Myocyte (in vitro differentiated cells): ENCODE measurements at places on chromosomes 4 and X. TPM values are rescaled to one million over a fixed set of nuclear protein-coding genes. Genes with fewer than 3 reads are reported as not detected.

UGT2B11 gene
- not detected in 2 replicates for total RNA-seq

CXCL5 gene
- total RNA-seq: not detected in 2 replicates

DNA sequence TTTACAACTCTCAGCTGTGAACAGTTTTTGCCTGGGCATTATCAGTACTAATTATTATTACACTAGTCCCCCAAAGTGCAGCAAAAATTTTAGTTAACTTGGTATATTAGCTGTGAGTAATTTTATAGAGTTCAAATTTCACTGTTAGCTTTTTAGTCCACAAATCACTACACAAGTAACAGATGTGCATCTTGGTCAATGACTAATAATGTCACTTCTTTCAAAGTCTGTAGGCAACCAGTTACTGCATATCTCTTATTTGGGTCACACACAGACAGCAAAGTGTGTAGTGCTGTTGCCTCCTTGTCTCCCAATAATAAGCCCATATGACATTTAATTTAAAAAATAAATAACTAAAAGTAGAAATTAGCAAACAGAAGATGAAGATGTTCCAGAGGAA is 159.9 kb downstream of the SCFD2 start:
- peak; percentile 26 for DNase-seq

DNA sequence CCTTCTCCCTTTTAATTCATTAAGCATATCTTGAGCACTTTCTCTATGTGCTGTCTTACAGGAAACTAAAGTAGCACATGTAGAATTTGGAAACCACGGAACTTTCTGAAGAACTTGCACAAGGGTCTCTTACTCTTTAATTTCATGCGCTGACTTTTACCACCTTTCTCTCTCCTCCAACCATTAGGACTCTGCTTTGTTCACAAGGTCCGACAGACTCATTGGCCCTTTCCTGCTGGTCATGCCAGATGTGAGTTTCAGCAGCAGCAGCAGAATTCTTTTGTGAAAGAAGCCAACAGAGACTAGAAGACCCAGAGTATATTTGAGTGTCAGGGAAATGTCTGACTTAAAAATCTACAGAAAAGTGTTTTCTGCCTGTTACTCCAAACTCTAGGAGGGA is 207.1 kb downstream of the GUCY2F start:
- no peak for DNase-seq

NKX6-1 gene
- 0.94 and 1.6 TPM in 2 replicates for total RNA-seq

GRCh38 chr4:100876546-100876945 is 358.7 kb upstream of the EMCN start:
- no peak for DNase-seq

- no peak for DNase-seq
Observed at GRCh38 chrX:137387646-137388045, 178.3 kb upstream of the ZIC3 start.

PCDH10 gene
- total RNA-seq: 1.1 and 1.2 TPM in 2 replicates

GRCh38 chrX:138669693-138670092 is 41.8 kb downstream of the FGF13 start:
- no peak for DNase-seq

CDX4 gene
- not detected in 2 replicates for total RNA-seq

DNA sequence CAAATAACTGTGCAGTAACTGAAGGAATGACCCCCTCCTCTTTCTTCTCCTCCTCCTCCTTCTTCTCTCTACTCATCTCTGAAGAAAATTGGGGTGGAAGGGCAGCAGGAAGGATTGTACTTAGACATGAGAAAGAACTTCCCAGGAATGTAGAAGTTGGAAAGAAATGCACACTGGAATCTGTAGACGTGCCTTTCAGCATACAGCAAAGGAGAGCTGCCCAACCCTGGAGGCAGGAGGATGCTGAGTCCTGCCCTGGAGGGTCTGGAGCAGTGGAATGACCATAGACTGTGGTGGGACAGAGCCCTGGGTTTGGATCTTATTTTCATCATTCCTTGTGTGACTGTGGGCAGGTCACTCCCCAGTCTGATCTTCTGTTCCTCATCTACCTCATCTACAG is 80.1 kb downstream of the PJA1 start:
- DNase-seq: no peak

- peak; percentile 31 for DNase-seq
Observed at GRCh38 chrX:153875391-153876111, 10.4 kb downstream of the L1CAM start.

PGAM4 gene
- total RNA-seq: not detected in 2 replicates

DNA sequence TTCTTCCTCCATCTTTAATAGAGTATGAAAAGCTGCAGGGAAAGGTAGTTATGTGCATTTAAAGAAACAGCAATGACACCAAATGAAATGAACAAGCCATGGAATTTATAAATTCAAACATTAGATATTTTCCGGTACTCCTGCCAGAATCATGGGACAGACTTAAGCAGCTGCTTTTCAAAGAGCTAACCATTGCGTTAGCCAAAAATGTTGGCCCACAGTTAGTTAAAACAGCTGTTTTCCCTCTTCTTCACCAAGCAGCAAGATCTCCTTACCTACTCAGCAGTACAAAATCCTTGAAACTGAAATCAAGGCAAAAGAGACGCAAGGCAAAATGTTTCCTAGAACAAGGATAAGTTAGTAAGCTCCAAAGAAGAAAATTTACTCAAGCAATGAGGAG is 64.0 kb downstream of the MANBA start:
- DNase-seq: peak; percentile 79

GRCh38 chrX:152989292-152989658 is 4.6 kb downstream of the PNMA5 start:
- DNase-seq: no peak

DNA sequence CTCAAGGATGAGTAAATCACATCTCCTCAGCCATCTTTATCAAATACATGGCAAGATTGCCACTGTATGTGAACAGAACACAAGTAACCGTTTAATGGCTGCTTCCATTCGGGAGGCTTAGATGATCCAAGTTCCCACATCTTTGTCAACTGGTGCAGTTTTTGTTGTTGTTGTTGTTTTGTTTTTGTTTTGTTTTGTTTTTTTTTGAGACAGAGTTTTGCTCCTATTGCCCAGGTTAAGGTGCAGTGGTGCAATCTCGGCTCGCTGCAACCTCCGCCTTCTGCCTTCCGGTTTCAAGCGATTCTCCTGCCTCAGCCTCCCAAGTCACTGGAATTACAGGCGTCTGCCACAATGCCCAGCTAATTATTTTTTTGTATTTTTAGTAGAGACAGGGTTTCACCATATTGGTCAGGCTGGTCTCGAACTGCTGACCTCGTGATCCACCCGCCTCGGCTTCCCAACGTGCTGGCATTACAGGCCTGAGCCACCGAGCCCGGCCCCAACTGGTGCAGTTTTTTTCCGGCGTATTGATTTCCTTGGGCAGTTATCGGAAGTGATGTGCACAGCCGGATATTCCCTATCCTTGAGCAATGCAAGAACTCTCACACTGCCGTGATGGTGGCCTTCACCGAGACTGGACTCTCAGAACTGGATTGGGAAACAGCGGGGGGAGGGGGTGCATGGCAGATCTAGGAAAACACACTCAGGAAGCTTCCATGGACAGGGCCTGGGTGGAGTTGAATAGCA is 29.2 kb upstream of the TRIM2 start:
- no peak for DNase-seq

DNA sequence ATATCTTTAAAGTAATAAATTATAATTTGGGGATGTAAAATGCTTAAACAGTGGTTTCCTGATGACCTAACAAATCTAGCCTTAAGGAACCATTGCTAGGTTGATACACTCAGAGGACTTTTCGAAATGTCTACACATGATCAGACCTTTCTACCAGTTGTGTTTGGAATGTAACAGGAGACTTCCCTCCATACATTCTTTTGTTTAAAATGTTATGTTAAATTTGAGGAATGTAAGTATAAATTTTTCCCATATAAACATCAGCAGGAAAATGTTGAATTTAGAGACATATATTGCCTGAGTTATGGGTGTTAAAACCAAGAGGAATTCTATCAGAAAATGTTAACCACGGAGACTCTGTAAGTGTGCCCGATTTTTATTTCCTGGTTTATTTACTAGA is 190.6 kb upstream of the SPRY1 start:
- DNase-seq: no peak

GRCh38 chr4:78214078-78214477 is 157.0 kb downstream of the FRAS1 start:
- no peak for DNase-seq

DNA sequence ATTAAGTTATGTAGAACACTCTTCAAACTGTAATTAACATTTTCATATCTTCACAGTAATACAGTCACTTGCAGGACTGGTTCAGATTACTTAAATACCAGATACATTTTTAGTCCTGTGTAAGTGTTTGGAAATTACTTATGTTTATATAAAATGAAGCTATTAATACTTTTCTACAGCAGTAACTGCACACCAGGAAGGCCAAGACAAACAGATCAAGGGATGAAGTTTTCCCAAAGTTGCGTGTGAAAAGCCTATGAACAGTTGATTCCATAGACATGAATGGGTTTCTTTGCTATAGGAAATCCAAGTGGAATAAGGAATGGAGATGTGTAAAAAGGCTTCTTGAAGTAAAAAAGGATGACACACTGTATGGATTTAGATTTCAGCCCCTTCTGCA is 28.9 kb upstream of the DRP2 start:
- no peak for DNase-seq

CXCL6 gene
- total RNA-seq: not detected in 2 replicates
